ENCODE measurements at places on chromosomes 11 and 22. TPM values are rescaled to one million over a fixed set of nuclear protein-coding genes. Genes with fewer than 3 reads are reported as not detected.

DNA sequence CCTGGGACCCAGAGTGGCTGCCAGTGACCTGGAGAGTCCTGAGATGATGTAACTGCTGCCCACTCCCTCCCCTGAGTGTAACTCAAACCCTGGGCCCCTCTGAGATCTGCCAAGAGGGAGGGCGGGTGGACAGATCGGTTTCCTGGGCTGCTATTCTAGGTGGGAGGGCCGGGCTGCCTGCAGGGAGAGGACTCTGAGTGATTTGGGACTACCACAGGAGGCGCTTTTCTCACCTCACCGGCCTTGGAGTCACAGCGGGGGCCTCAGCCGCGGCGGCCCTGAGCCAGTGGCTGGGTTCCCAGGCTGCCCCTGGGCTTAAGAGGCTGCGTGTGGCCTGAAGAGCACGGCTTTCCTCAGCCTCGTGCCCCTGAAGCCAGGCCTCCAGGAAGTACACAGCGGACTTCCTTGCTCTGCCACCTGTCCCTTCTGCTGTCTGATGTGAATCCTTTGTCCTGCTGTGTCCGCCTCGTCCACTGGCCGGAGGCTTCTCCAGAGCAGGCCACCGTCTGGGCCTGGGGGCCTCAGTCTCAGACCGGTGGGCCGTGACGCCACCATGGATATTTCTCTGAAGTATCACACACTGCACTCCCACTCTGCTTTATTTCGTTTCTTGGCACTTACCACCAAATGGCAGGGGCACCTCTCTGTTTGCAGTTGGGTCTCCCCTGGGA lies 11.5 kb downstream of the RELT start:
- DNase-seq, result no peak

DNA sequence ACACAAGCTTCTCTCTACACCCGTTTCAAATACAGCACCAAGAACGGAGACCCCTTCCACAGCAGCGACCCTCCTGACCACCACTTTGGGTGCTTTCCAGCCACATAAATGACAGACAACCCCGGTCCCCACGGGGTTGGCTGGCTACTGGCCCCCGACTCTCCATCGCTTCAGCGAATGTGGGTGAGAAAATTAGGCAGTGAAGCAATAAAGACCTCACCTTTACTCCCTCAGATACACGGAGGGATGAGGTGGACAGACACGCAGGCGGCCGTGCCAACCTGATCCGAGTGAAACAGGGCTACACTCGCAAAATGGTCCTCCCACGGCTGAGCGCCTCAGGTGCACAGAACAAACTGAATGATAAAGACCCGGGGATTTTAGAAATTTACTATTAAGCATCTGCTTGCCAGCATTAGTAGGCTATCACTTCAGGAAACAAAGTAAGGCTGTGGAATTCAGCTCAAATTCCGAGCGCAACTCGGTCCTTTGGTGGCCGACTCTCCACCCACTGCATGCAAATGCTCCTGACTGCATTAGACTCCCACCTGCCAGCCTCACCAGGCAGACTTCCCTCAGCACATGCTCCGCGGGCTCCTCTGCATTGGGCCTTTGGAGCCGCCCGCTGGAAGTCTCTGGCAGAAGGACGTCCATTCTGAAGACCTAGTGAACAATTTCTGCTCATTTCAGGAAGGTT lies 12.8 kb upstream of the EFCAB6 start:
- no peak for DNase-seq

GRCh38 chr11:95373241-95373640 lies 142.2 kb upstream of the SESN3 start:
- DNase-seq, result no peak

GRCh38 chr11:223026-223789 lies 12.9 kb downstream of the SIRT3 start:
- DNase-seq, result no peak

- no peak for DNase-seq
Measured at GRCh38 chr11:61004180-61004611, 32.7 kb downstream of the CD6 start.

DNA sequence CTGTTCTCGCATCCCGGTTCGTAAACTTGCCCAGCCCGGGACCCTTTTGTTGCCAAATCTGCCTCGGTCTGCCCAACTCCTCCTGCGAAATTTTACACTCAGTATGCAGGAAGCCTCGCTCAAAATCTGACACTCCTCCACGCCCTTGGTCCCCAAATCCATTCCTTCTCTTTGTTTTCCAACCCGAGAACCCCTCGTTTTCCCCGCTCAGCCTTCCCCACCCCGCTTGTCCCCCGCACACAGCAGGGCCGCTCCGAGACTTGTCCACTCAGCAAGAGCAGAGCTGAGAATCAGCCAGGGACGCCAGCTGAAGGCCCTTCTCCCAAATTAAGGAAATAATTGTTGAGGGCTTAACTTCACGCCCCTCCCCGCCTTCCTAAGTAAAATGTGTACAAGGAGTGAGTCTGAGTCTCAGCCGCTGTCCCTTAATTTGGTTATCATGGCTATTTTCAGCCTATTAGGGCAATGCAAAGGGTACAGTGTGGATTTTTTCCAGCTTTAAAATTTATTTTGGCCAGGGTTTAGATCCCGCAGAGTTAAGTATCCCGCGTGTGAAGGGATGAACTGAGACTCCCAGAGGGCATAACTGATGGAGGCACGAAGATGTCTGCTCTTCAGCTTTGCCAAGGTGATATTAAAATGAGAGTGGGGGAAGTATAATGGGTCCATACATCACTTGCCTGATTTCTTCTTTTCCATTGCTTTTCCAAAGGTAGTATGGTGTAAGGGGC lies 581 bp upstream of the FBXO3 start:
- no peak for DNase-seq

DNA sequence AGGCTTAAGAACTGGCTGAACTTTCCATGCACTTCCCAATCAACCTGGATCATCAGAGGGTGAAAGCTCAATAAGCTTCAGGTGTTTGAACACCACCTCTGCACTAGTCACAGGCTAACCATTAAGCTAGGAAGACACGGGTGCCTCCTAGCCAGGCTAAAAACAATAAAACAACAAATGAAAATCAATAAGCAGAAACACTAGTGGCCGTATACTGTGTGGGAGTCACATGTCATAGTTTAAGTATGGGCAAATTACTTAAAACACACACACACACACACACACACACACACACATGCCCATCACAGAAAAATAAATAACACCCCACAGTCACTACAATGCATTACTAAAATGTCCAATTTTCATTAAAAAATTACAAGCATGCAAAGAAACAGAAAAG lies 85.2 kb downstream of the APOL5 start:
- DNase-seq, result no peak

DNA sequence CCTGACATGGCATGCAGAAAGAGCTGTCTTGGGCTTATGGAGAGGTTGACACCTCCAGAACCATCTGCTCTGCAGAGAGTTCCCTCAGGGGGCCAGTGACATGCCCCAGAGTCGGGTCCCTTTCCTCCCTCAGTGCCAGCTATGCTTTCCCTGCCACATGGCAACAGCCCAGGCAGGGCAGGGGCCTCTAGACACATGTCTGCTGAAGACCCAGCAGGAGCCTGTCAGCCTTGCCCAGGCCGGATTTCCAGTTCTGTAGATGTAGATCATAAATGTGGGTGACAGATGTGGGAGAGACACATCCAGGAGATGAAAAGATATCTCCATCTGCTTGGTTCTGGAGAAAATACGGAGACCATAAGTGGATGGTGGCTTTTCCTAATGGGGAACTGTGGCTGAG lies 25.5 kb downstream of the NAV2 start:
- DNase-seq, result no peak

GRCh38 chr11:82988936-82989627 lies 82.6 kb downstream of the RAB30 start:
- no peak for DNase-seq

GRCh38 chr11:46658259-46658658 lies 40.9 kb downstream of the ATG13 start:
- no peak for DNase-seq

DNA sequence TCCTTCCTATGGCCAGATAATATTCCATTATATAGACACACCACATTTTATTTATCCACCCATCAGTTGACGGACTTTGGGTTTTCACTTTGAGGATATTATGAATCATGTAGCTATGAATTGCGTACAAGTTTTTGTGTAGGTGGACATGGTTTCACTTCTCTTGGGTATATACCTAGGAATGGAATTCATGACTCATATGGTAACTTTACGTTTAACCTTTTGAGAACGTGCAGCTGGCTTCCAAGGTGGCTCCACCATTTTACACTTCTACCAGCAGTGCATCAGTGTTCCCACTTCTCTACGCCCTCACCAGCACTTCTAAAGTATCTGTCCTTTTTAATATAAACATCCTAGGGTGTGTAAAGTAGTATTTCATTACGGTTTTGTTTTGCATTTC lies 112.0 kb downstream of the PLEKHA7 start:
- no peak for DNase-seq

GRCh38 chr11:122209619-122210366 lies 93.8 kb upstream of the BLID start:
- DNase-seq, result no peak

DNA sequence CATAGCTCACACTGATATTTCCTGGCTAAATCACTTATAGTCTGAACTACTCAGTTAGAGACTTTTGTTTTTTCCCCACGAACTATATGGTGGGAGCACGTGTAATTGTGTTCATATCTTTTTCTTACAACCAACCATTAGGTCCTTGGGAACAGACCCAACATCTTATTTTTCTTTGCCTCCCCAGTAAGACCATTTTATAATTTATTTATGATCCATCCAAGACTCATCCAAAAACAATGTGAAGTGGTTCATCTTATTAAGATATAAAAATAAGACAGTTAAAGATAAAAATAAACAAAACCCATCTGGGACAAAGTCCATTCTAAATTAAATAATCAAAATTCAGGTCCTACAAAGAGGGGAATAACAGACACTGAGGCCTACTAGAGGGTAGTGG lies 90.8 kb downstream of the FAM168A start:
- no peak for DNase-seq

DNA sequence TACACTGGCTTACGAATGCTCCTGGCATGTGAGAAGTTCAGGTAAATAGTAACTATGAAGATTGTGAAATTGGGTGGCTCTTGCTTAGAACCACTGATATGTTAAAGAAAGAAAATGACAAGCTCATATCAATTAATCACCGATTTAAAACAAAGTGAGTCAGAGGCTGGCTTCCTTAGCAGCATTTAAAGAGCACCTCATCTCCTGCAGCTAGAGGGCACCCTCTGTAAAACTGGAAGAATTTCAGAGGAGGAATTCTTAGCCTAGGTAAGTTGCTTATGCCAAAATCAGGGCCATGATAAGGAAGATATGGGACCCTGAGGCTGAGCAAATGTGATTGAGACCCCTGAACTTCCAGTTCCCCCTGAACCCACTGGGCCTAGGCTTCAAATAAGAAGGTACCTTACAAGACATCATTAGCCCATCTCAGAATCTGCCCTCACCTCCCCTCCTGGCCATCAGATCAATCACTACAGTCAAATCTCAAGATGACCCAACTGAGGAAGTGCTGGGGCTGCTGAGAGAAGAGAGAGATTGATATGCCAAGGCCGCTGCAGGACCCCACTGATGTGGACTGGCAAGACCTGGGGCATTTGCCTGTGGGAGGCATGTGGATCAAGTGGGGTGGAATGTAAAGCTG lies 8.6 kb upstream of the CD3E start:
- no peak for DNase-seq

DNA sequence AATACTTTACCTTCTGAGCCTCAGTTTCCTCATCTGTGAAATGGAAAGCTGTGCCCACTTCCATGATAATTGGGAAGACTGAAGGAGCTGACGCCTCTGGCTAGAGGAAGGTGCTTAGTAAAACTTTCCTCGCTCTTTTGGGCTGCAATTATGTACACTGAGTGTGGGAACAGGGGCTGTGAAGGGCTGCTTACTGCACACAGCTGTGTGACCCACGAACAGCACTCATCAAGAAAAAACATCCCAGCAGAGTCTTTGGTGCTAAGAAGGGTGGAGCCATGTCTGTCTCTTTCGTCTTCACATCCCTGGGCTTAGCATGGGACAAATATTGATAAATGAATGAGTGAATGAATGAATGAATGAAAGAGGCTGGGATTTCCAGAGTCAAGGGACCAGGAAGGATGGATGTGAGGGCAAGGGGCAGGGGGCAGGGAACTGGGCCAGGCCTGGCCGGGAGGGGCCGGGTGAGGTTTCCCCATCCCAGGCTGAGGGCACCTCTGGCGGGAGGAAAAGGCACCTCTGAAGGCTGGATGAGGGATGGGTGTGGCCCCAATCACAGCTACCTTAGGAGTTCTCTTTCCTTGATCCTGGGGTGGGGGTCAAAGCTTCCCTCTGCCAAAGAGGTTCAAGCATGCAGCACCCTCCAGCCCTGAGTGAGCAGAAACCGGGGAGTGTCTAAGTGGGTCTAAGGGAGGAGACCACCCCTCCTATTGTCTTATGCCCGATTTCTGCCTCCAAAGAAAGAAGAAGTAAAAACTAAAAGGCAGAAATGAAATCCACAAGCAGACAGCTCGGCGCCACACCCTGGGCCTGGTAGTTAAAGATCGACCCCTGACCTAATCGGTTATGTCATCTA lies 9.2 kb upstream of the CD5 start:
- DNase-seq, result no peak

DNA sequence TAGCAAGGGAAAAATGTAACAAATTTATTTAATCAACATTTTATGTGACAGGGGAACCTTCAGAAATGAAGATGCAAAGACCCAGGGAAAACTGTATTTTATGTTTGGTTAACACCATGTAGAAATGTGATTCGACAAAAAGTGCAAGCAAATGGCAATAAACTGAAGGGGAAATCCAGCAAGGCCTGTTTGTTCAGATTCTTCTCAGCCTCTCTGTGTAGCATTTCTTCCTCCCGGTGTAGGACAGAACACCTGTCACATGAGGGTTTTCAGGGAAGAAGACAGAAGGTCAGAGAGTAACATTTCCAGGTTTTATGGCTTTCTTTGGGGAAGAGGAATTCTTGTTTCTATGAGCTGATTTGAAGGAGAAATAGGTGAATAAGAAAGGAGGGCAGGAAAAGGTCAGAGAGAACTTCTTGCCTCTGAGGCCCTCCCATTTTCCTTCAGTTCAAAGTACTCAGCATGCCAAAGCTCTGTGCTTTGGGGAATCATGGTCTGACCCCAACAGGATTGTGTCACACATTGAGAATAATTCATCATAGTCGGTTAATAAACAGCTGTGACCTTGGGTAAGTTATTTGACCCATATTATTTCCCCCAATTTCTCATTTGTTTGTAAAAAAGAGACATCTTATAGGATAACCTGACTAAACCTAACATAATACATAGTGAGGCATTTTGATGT lies 45.5 kb upstream of the ME3 start:
- no peak for DNase-seq

- DNase-seq, result no peak
Measured at GRCh38 chr11:70498171-70498571, 99.8 kb downstream of the CTTN start.

- DNase-seq, result no peak
Measured at GRCh38 chr22:29344137-29344536, 28.6 kb upstream of the RASL10A start.

GRCh38 chr11:86205421-86206336 lies 38.9 kb upstream of the EED start:
- DNase-seq, result no peak

Gene OR51B4
- not detected for total RNA-seq

Gene ZC3H12C
- 8.8 TPM for total RNA-seq

Gene CHRDL2
- total RNA-seq, result not detected

Gene CDC42EP1
- 40.6 TPM for total RNA-seq

Gene OR5B21
- not detected for total RNA-seq

Gene OR51B2
- total RNA-seq, result not detected

Gene FAM181B
- 0.29 TPM for total RNA-seq

Gene HORMAD2
- total RNA-seq, result not detected

Gene APOBEC3B
- total RNA-seq, result 3.1 TPM

Gene APOL4
- 1.3 TPM for total RNA-seq

Gene OR51I1
- not detected for total RNA-seq
